ENCODE measurements at places on chromosomes 1 and 21. TPM values are rescaled to one million over a fixed set of nuclear protein-coding genes. Genes with fewer than 3 reads are reported as not detected.

GRCh38 chr1:37040773-37041172 is 6.5 kb upstream of the GRIK3 start:
- no peak for DNase-seq
- H3K27me3 ChIP-seq, result peaks cover 47% of the 10 kb centered on the region
- H3K36me3 ChIP-seq, result no peaks in the 10 kb centered on the region
- H3K27ac ChIP-seq, result no peak overlapping the region
- no peak overlapping the region for H3K4me3 ChIP-seq

DNA sequence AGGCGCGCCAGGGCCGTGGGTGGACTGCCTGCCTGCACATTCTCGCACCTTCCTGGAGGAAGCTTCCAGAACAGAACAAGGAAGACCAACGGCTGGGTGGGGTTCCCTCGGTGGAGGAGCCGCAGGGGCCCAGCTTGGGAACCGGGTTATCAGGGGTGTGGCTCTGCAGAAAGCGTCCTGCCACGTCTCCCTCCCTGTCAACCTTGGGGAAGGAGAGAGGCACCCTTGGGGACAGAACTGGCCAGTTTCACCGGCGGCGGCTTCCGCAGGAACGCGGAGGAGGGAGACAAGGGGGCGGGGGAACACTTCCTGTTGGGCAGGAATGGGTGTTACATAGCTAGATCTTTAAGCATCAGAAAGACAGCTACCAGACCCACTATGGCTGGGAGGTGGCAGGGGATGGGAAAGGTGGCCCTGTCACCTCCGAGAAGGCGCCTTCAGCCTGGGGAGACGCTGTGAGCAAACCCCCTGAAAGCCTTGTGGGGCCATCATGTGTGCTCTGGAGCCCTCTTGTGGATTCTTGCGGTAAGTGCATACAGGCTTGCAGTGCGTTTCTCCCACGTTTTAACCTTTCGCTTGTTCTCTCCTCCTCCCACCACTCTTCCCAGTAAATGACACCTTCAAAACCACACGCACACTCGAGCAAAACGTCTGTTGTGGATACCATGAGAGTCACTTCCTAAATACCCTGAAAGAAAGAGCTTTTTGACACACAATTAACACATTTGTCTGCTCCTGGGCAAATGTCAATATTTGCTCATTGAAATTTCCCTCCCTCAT is 3.8 kb upstream of the PLEKHA6 start:
- no peaks in the 10 kb centered on the region for H3K27me3 ChIP-seq
- no peak overlapping the region for H3K4me3 ChIP-seq
- no peak overlapping the region for H3K27ac ChIP-seq
- 0 out of 2 replicates have a peak, but pooled peaks cover 3% of the 10 kb centered on the region for H3K4me1 ChIP-seq

GRCh38 chr1:31991182-31991581 is 22.5 kb upstream of the KHDRBS1 start:
- no peak for DNase-seq
- no peaks in the 10 kb centered on the region for H3K36me3 ChIP-seq
- no peak overlapping the region for H3K27ac ChIP-seq
- H3K4me1 ChIP-seq, result no peaks in the 10 kb centered on the region
- no peaks in the 10 kb centered on the region for H3K27me3 ChIP-seq

DNA sequence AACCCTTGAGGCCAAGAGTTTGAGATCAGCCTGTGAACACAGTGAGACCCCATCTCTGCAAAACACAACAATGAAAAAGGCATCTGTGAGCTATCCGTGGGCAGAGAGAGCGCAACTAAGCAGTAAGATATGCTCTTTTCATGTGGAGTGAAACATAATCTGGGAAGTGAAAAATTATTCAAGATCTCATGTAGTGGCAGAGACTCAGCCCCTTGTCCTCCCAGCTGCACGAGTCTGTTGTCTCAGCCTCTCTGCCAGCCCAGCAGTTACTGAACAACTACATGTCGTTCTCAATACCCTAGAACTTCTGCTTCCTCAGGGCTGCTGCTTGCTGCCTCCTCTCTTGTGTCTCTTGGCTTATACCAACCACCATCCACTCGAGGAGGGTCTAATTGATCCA is 61.3 kb upstream of the WDR26 start:
- no peaks in the 10 kb centered on the region for H3K36me3 ChIP-seq
- H3K27me3 ChIP-seq, result no peaks in the 10 kb centered on the region
- no peak overlapping the region for H3K27ac ChIP-seq
- DNase-seq, result no peak
- H3K4me3 ChIP-seq, result no peak overlapping the region

GRCh38 chr1:31532173-31532572 is 44.1 kb upstream of the TINAGL1 start:
- peaks cover 23% of the 10 kb centered on the region for H3K4me1 ChIP-seq
- no peaks in the 10 kb centered on the region for H3K27me3 ChIP-seq
- no peaks in the 10 kb centered on the region for H3K36me3 ChIP-seq
- DNase-seq, result no peak

GABRD gene
- not detected for total RNA-seq

IGFN1 gene
- 4.3 TPM for total RNA-seq

PCBP3 gene
- not detected for total RNA-seq

RRAGC gene
- total RNA-seq, result 33.0 TPM

DMRTA2 gene
- total RNA-seq, result not detected

ITGB2 gene
- 6.0 TPM for total RNA-seq
